ENCODE measurements at places on chromosomes 16 and 17.
A peak's percentile ranks its signal among the peaks of the same experiment; 100 is the strongest.

- no peak for DNase-seq
Measured at GRCh38 chr17:57600074-57600473, 145.0 kb downstream of the CCDC182 start.

- no peak for DNase-seq
Measured at GRCh38 chr17:6456321-6456720, 12.1 kb downstream of the PIMREG start.

DNA sequence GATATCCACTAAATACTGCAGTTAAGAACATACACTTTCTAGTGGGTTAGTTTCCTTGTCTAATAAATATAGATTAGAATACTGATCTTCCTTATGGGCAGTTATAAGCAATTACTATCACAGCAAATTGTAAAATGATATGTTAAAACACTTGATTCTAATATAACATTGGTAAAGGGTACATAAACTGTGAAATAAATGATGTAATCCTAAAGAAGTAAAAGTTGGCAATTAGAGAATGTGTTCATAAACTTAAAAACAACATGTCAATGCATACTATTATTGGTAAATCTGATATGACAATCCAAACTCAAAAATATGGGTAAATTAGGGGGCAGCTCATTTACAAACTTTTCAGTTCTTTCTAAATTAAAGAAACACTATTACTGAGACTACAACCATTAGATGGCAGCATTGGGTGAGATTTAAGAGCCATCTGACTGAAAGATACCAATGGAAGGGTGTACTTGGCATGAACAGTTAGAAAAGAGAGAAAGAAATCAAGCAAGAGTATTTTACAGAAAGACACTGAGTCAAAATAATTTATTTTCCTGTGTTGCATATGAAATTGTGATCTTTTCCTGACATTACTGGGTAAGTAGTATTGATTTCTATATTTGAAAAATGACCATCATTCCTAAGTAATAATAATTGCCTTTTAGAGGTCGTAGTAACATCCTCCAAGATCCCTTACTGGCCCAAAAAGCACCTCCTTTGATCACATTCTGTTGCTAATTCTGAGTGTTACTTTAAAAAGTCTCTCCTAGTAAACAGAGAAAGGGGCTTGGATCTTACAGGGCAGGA lies 119.6 kb downstream of the SPAG9 start:
- peak; percentile 23 for DNase-seq

DNA sequence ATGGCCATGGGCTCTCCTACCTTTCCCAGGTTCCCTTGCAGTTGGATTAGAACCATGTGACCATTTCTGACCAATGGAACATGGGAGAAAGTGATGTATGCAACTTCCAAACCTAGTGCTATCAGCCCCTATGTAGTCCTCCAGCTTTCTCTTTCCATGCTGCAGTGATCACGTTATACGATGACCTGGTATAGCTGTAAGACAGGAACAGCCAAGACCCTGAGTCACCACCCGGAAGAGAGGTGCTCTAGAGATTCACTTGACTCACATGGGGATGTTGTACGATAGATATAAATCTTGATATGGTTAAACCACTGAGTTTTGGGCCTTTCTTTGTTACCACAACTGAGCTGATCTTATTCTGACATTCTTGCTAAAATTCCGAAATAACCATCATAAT lies 65.1 kb downstream of the NOG start:
- DNase-seq, result no peak

- DNase-seq, result no peak
Measured at GRCh38 chr17:4318186-4318585, 48.3 kb downstream of the UBE2G1 start.

DNA sequence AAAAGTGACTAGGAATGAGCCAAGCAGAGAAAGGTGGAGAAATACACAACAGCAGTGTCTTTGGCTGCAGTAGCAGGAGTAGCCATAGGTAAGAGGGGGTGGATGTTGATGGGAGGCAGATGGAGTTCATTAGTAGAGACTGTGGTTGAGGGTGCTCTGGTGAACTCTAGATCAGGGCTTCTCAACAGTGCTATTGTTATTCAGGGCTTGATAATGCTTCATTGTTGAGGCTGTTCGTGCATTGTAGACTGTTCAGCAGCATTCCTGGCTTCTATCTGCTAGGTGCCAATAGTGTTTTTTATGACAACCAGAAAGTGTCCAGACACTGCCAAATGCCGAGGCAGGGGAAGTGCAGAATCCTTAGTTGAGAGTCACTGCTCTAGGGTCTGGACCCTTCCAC lies 3.6 kb downstream of the ALKBH5 start:
- no peak for DNase-seq

- DNase-seq, result no peak
Measured at GRCh38 chr17:8283356-8283755, 5.1 kb upstream of the RANGRF start.

GRCh38 chr17:1485423-1486376 lies 6.8 kb downstream of the MYO1C start:
- DNase-seq, result peak; percentile 36

DNA sequence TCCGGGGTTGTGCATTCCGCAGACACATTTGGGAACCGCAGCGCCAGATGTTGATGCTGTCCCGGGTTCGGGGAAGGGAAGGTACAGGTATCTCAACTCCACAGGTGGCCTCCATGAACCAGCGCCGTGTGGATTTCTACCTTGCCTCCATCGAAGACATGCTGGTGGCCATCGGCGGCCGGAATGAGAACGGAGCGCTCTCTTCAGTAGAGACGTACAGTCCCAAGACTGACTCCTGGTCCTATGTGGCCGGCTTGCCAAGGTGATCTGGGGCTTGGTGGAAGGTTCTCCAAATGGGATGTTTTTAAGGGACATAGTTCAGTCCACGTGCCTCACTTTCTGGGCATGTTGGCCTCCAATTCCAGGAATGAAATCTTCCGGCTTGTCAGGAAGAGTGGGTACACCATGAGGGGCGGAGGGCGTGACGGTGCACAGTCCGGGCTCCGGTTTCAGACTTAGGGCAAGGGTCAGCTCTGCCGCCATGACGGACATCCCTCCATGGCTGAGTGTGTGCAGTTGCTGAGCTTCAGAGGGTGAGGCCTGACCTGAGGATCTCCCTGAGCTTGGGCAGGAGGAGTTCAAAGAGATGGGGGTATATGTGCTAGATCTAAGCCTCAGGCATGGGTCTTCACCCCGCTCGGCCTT lies 11.5 kb downstream of the KLHL36 start:
- no peak for DNase-seq

GRCh38 chr16:4924593-4925292 lies 12.2 kb downstream of the PPL start:
- no peak for DNase-seq

- no peak for DNase-seq
Measured at GRCh38 chr16:22372882-22373661, 1.3 kb downstream of the CDR2 start.

- no peak for DNase-seq
Measured at GRCh38 chr16:27785307-27785678, 235.3 kb downstream of the KATNIP start.

DNA sequence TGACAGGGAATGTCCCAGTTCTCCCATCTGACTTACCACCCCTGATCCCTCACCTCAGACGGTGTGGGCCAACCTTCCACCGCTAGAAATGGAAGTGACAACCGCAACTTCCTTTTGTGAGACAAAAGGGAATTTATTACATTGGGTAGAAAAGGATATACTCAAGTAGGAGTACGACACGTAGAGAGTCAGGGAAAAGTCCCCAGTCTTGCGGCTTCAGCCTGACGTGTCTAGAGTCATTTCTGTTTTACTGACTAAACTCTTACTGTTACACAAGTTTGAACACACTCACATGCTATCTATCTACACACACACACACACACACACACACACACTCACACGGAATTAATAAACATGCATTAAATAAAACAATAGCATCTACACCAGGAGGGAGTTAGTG lies 178.9 kb downstream of the COPRS start:
- no peak for DNase-seq

DNA sequence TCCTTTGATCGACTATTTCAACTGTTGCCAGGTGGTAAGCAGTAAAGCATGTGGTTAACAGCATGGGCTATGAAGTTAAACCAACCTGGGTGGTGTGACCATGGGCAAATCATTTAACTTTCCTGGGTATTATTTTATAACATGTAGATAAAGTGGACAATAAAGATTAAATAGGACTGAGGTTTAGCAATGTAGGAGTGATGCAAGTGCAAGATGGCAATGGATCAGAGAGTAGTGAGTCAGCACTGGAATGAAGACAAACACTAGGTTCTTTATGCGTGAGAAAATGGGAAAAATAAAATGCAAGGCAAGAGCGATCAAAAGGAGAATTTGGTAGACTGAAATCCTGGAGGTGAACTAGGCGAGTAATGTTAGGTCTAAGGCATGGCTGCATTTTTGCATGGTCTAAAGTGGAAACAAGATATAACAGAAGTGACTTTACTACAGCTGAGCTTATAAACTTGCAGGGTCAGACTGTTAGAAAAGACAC lies 222.4 kb upstream of the AXIN2 start:
- DNase-seq, result no peak

- peak; percentile 47 for DNase-seq
Measured at GRCh38 chr16:69351309-69352027, at the start of gene TMED6. Gene TMED6 (minus strand): TSS chr16:69351786. CDS start chr16:69351753, 33 bp downstream.

- no peak for DNase-seq
Measured at GRCh38 chr17:46147296-46147695, 45.9 kb downstream of the KANSL1 start.

- peak; percentile 61 for DNase-seq
Measured at GRCh38 chr17:28505986-28506665, at the start of gene FOXN1. Gene FOXN1 (plus strand): TSS chr17:28506348. CDS start chr17:28523970, 17,622 bp downstream.

DNA sequence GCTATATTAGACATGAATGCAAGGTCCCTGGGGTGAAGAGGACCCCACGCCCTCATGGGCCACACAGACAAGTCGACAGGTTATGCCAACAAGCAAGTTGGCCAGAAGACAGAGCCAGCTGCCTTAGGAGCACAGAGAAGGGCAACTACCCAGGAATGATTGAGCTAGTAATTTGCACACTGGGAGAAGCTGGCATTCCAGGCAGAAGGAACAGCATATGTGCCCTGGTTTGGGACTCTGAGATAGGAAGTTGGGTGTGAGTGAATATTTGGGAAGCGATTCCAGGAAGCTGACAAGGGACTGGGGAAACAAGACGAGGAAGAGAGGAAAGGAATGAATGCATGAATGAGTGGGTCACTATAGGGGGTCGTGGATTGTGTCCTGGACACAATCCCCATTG lies 203.7 kb upstream of the CDH5 start:
- no peak for DNase-seq

GRCh38 chr17:76467366-76467765 lies at the start of gene AANAT:
Gene AANAT (plus strand): TSS chr17:76467603. CDS start chr17:76468747, 1,144 bp downstream.
- DNase-seq, result peak; percentile 30

GRCh38 chr17:9004132-9004960 lies 17.0 kb upstream of the NTN1 start:
- DNase-seq, result no peak

GRCh38 chr17:46020998-46021397 lies 21.9 kb downstream of the STH start:
- DNase-seq, result no peak

DNA sequence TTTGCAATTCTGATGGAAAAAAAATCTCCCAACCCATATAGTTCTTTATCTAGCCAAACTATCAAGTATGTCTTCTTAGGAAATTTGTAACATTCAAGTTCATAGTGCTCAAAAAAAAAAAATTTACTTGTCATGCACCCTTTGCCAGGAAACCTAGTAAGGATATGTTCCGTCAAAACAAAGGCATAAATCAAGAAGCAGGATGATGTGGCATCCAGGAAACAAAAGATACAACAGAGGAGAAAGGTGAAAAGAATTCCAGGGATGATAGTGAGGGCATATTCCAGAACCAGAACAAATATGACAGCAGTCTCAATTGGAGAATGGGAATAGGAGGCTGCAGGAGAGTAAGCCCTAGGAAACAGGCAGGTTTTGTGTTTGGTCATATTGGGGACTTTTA lies 104.6 kb downstream of the SPAG9 start:
- no peak for DNase-seq

DNA sequence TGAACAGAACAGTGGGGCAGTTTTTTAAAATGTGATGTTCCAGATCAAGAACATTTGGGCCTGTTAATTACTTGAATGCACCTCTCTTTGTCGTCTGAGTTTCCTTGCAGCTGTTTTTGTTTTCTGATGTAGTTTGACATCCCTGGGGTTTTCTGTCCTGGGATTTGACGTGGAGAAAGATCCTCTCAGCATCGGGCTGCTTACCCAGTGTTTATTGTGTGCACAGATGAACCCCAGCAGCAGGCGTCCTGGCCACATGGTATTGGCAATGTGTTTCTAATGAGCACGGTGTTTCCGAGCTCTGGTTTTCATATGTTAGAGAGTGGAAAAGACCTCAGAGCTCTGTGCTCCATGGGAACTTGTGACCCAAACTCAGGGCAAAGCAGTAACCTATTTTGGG lies 191.1 kb upstream of the IRX3 start:
- no peak for DNase-seq

- DNase-seq, result no peak
Measured at GRCh38 chr17:32697728-32698625, 178.9 kb downstream of the MYO1D start.

DNA sequence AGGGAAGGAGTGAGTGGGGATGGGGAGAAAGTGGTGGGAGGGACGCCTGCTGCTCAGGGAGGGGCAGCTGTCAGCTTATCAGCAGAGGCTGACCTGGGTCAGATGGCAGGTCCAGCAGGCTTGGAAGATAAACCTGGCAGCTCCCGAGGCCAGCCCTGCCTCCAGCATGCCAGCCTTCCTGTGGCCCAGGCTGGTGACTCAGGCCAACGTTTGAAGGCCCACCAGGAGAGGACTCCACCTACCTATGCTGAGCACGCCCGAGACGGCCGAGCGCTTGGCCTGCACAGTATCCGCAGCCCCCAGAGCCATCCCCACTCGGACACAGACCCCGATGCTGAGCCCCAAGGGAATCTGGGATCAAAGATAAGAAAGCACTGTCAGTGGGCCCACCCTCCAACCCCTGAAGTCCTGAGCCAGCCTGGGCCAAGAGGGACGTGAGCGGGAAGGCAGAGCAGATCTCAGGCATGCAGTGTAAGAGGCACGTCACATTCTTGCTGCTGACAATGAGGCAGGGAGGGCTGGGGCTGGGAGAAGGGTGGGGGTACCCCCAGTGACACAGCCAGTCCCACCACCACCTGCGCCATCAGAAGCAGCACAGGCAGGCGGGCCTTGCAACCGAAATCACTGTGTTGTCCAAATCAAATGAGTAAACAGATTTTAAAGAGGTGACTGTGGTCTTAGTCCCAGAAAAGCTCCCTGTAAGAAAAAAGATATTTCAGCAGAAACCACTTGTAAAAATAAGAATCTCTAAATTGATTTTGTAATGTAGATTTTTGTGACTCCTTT lies 12.4 kb downstream of the SLC47A2 start:
- no peak for DNase-seq

- DNase-seq, result no peak
Measured at GRCh38 chr17:59296190-59296589, 35.3 kb upstream of the YPEL2 start.

DNA sequence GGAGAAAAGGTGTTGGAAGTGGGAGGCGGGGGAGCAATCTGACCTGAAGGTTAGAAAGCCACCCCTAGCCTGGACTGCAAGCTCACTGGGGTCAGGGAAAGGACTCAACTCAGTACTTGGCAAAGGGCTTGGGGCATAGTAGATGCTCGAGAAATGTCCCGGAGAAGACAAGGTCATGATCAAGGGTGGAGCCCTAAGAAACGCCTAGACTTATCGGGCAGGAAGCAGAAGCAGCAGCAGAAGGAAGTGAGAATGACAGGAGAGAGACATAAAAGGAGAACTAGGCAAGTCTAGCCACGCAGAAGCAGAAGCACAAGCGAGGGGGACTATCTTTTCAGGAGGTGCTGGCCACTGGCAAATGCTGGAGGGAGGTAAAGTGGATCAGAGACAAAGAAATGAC lies 10.2 kb downstream of the COTL1 start:
- DNase-seq, result no peak

- DNase-seq, result peak; percentile 80
Measured at GRCh38 chr16:84735849-84736586, 36.2 kb downstream of the USP10 start.

- no peak for DNase-seq
Measured at GRCh38 chr17:80663781-80664206, 119.2 kb downstream of the RPTOR start.
